ENCODE measurements at places on chromosomes 16 and 17.

DNA sequence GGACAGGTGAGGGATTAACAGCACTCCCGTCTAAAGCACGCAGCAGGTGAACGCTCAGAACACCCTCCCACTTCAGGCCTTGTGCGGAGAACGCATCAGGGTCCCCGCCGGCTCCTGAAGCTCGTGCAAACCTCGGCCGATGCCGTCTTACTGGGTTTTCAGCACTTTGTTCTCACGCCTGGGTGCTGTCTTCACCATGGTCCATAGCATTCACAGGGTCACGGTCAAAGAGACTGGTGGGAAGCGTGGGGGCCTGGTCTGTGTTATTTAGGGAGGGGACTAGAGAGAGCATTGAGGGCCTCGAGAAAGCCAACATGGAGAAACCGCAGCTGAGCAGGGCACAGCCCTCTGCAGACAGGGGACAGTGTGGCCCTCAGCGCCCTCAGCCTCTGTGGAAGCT is 26.6 kb downstream of the CIBAR2 start:
- no peak for DNase-seq

DNA sequence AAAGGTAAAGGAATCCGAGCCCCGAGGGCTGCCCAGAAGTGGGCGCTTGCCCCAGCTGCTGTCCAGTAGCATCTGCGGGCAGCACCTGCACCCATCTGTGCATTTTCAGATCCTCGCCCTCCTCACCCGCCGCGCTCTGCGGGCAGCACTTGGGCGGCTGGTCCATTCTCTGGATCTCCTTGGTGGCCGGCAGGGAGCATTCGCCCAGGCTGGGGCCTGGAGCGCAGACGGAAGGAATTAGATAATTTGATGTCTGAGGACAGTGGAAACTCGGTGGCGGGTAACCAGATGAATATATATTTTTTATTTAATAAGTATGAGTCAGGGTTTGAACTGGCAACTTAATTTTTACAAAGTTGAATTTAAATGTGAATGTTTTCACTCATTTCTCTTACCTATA is 88.5 kb downstream of the NPIPB11 start:
- no peak for DNase-seq

DNA sequence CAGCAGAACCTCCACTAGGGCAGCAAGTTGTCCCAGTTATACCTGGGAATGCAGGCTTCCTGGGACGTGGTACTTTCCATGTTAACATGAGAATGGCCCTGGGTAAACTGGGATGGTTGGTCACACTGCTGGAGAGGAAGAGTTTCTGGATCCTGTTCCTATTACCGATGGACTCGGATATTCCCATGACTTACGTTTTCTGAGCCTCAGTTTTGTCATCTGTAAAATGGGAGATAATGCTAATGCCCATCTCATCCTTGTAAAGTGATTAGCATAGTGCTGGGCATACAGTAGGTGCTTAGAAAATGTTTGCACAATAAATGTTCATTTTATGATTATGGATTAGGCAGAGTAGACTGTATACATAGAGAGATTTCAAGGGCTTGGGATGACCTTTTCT is 280.9 kb upstream of the EEF2KMT start:
- no peak for DNase-seq

DNA sequence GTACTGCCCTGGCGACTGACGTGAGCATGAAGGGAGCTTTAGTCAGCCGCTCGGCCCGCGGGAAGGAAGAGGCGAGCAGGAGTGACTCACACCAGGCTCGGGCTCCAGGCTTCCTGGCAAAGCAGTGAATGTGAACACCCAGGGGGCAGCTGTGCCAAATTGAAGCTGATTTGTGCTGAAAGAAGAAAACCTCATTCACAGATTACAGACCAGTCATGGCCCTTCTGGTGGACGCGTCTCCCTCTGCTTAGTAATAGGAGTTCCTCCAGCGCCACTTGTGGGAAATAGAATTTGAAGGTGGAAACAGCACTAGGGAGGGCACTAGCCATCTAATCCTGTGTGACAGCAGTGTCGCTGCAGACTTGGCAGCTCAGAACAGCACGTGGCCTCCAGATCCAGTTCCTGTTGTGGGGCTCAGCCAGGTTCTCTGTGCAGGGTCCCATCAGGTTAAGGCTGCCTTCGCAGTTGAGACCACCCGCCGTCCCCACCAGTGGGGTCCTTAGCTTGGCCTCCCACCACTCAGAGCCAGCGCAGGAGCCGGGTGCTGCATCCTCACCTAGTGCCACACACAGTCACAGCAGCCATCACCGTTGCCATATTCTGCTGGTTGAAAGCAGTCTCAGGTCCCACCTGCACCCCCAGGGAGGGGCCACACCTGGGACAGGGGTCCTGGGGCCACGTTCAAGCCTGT is 164.5 kb upstream of the CHMP6 start:
- DNase-seq, result no peak

GRCh38 chr16:4625560-4626159 is 1.0 kb downstream of the MGRN1 start:
- DNase-seq, result no peak

DNA sequence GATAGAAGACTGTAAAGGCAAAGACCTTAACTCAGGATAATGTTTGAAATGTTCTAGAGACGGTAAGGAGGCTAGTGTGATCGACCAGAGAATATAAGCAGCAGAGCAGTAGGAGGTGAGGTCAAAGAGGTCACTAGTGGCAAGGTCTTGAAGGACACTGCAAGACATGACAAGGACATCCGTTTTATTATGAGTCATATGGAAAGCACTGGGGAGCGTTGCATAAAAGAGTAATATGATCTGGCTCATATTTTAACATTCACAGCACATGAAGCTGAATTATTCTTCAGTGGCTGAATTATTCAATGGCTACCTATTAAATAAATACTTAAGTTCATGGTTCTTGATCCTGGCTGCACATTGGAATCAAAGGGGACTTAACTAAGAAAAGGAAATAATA is 123.7 kb downstream of the SOX9 start:
- DNase-seq, result no peak

DNA sequence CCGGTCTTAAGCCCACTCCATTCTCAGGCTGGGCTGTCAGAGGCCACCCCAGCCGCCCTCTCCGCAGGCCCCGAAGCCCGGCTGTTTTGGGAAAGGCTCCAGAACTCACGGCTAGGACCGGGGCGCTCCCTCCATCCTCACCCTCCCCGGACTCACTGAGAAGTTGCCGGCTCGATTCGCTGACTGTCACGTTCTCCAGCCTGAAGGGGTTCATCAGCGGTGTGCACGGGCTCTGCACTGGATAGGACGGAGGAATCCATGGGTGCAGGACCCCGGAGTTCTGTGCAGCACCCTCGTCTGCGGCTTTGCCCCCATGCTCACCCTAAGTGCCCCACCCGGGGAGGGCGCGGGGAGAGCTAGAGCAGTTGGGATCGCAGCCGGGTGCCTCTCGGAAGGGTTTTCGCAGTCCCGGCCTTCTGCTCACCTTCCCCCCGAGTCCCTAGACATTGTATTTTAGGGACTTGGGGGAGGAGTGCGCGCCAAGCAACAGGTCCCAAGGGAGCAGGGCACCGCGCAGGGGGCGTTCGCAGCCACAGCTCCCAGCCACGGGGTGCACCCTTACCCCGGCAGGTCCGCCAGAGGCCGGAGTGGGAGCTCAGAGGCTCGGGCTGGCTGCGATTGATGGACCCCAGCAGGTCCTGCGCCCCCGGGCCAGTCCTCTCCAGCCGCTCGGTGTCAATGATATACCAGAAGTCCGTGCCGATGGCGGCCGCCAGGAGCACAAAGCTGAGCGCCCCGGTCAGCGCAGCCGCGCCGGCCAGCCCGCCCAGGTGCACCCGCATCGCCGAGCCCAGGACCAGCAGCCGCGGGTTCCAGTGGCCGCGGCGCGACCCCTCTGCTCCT is 1.0 kb downstream of the TMEM114 start:
- no peak for DNase-seq

- no peak for DNase-seq
These were observed 53.3 kb downstream of the GOSR1 start for GRCh38 chr17:30530346-30531025.

DNA sequence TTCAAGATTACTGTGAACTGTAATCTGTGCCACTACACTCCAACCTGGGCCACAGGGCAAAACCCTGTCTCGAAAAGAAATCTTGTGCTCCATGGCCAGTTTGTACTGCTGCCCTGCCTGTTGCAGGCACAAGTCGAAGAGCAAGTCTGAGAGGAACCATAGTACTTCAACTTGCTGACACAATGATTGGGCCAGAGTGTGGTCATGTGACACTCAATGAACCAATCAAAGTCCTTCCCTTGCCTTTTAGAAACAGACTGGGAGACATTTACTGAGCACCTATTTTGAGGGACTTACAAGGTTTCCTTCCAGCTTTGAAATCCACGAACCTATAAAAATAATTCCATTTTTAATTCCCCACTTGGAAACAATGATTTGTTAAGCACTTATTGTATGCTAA is 39.8 kb upstream of the TMC5 start:
- no peak for DNase-seq

- no peak for DNase-seq
These were observed 19.9 kb upstream of the COL1A1 start for GRCh38 chr17:50221266-50221863.

DNA sequence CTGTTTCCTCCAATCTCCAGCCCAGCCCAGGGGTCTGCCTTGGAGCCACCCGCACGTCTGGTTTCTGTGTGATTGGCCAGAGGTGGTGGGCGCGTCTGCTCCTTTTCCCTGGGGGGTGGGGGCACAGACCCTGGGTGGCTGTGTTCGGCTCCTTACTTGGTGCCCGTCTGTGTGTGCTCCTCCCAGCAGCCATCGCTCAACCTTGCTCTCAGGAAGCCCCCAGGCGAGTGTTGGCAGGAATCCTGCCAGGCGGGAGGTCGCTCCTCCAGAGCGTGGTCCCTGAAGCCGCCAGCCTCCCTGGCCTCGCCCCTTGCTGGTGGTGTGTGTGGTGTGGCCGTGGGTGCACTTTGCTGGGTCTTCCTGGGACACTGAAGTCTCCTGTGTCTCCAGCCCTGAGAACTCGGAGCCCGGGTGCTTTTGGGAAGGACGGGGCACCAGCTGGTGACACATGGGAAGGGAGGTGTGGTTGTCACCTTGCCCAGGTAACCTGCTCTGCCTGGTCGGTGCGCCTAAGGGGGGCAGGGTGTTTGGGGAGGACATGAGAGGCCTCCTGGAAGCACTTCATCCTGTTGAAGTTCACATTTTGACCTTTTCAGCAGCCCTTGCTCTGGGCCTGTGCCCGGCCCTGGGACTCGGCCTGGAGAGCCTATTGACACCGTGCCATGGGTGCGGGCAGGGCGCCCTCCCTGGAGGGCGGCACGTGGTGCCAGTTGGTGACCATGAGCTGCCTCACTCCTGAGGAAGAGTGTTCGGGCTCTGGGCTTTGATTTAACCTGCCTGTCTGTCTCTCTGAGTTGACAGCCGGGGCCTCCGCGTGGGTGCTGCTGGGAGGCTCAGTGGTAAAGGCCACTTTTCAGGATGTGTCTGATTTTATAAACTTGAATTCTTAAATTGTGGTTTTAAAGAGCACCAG is 49.0 kb upstream of the ZNF750 start:
- no peak for DNase-seq

- no peak for DNase-seq
These were observed 6.4 kb downstream of the ZNF764 start for GRCh38 chr16:30551781-30552180.

GRCh38 chr17:1232786-1233185 is 37.5 kb upstream of the BHLHA9 start:
- no peak for DNase-seq

Measured in activated CD4-positive, CD25-positive, alpha-beta regulatory T cell (primary cell).